ENCODE measurements at places on chromosomes 13 and 19.
A peak's percentile ranks its signal among the peaks of the same experiment; 100 is the strongest.

DNA sequence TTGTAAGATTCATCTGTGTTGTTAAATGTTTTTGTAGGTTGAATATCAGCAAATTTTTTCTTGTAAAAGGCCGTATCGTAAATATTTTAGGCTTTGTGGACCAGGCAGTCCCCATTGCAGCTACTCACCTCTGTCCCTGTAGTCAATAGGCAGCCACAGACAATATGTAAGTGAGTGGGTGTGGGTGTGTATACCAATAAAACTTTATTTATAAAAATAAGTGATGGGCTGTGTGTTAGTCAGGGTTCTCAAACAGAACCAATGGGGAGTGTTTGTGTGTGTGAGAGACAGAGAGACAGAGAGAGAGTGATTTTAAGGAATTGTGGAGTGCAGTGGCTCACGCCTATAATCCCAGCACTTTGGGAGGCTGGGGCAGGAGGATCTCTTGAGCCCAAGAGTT, 37.6 kb upstream of the NFIC start:
- DNase-seq = no peak

- DNase-seq = peak; percentile 85
Observed at GRCh38 chr19:50460161-50460765, 16.0 kb upstream of the EMC10 start.

DNA sequence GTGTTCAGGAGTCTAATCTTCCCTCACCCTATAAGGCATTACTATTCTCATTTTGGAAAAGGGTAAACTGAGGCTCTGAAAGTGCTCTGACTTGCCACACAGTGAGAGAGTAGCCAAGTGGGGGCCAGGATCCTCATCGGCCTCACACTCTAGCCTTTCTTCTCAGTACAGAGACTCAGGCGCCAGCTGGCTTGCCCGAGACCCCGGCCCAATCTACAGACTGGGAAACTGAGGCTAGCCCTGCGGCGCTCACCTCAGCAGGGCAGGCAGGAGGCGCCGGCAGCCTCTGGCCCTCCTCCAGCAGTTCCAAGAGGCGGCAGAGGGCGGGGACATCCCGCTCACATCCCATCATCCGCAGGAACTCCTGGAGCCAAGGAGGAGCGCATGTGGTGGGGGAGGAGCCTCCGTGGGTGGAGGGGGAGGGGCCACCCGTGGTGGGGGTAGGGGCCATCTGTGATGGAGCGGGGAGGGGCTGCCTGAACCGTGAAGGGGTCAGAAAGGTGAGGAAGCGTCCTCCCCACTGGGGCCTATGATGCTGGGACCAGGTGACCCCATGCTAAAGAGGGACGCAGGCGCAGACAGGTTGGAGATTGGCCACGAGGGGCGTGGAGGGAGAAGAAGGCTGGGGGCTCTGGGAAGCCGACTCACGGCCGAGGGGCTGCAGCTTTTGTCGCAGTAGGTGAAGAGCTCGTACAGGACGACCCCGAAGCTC, 8.7 kb upstream of the INSL3 start:
- no peak for DNase-seq

DNA sequence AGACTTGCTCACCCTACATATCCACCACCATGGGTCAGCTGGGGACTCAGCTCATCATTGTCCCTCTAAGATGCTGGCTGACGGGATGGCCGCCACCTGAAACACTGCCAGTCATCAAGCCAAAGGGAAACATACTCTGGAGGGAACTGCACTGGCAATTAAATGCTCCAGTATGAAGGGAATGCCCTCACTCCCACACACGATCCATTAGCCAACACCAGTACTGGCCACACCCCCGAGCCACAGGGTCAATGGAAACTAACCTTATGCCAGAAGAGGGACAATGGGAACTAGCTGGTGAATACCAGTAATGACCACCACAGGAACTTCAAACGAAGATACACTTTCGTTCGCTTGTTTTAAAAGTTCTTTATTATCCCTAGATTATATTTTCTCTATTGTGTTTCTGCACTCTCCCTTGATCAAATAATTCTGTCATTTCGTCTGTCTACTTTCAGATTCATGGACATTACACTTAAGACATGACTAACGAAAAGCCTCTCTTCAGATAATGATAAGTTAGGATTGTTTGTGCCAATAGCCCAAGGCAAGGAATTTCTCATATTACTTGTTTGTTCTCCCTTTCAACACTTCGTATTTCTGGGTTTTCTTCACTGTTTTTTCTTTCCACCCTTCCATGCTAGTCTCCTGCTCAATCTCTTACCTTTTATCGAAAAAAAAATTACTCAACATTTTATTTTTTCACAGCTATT, 1.7 kb upstream of the ZNF507 start:
- no peak for DNase-seq

- no peak for DNase-seq
Observed at GRCh38 chr19:10603873-10604459, 16.9 kb upstream of the AP1M2 start.

All from GM19239 (cell line).